ENCODE measurements at places on chromosomes 1 and 21.
A peak's percentile ranks its signal among the peaks of the same experiment; 100 is the strongest.

- no peak for DNase-seq
These were observed 10.2 kb downstream of the RPS6KA1 start for GRCh38 chr1:26539722-26540121.

DNA sequence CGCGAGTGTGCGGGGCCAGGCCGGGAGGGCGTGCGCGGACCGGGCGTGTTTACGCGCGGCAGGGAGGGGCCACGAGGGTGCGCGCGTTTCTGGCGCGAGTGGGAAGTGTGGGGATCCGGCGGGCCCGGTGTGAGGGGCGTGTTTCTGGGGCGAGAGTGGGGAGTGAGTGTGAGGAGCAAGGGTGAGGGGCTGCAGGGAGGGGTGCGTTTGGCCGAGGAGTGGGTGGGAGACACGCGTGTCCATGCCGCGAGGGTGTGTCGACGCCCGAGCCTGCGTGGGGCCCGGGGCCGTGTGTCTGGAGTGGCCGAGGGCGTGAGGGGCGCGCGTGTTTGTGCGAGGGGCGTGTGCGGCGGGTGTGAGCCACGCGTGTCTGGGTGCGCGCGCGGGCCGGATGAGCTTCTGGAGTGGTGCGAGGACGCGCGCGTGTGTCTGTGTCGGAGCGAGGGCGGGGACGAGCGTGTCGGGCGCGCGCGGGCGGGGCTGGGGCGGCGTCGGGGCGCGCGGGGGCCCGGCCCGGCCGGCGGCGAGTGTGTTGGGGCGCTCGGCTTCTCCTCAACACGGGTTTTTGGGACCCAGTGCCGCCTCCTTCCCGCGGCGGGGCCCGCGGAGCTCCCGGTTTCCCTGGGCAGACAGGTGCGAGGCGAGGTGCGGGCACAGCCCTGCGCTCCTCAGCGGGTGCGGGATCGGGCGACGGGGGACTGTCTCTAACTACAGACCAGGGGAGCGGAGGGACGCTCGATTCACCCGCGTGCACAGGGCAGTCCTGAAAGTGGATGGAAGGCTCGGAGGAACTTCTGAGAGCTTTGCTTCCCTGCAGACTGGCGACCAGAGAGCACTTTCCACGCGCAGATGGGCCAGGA, 65.8 kb upstream of the VAMP3 start:
- no peak for DNase-seq

DNA sequence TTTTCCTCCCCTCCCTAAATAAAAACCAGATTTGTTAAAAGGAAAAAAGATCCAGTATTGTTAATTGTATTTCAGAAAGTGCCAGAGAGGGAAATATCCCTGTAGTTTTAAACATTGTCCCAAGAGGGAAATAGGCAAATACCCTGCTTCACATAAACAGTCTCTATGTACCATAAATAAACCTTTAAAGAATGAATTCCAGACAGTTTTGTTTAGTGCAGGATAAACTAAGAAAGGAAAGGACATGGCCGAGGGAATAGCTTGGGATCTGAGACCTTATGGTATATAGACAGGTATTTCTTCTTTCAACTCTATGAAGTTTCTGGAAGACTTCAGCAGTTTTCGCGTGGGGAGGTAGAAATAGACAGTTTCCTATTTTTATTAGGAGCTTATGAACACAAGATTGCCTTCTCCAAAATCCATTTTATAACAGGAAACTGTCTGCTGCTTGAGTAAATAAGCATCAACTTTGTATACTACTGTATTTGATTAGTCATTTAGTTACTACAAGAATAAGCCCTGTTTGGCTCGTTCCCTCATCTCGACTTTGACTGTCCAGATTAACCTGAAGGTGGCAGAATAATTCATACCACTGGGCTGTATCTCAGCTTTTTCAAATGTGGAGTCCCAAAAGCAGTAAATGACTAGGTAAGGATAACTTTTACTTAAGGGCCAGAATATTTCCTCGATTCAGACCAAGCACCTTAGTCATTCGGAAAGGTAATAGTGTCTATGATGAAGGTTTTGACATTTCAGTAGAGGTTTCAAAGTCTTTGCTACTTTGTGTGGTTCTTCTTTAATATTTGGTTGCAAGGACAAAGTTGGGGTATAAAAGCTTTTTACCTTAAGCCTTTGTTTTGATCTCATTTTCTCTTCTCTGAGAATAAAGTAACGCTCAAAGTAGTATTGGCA, 177.5 kb downstream of the VPS13D start:
- DNase-seq = no peak

DNA sequence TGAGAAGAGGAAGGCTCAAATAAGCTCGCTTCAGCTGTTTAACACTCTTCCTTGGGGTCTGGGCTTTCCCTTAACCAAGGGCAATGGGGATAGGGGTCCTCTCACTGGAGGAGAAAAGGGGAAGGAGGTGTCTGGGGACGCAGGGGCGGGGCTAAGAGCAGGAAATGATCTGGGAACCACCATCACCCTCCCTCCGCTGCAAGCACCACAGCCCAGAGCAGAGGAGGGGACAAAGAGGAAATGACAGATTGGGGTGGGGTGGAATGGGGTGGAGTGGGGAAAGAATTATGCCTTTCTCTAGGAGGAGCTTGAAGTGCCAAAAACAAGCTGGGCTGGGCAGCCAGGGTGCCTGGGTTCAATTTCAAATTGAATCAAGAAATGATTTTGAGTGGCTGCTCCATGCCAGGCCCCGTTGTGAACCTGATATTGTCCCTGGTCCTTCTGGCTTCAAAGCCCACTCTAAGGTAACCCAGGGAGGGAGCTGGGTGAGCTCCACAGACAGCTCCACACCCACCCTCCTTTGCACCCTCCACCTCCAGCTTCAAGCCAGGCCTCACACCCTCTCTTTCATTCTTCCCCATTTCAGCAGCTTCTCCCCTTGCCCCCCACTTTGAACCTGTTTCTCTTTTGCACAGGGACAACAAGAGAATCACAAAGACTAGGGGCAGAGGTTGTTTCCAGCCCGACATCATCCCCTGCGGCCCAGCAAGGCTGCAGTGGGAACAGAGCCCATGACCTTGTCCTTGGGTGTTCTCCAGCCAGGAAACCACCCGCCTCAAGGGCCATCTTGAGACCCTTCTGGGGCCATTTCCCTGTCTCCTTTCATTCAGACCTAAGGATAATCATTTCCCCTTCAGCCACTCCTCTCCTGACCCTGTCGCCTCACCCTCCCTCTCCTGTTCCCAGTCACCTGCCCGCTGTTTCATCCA, 1.1 kb downstream of the ARHGAP30 start:
- DNase-seq = no peak

DNA sequence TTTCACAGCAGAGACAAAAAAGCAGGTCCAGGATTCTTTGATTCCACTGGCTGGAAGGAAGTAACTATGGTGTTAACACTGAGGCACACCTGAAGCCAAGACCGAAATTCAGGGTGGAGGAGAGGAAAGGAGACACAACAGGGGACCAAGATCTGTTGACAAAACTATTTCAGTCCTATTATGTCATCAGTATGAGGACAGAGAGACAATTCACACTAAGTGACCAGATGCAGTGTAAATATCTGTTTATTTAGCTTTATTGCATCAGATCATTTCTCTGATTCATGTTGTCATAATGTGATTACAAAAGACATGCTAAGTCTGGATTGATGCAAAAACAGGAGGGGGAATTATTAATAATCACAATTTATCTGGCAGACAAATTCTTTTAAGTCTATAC, 118.8 kb downstream of the SIPA1L2 start:
- DNase-seq = no peak

GRCh38 chr1:175303201-175303707, 110.7 kb upstream of the KIAA0040 start:
- DNase-seq = no peak

- peak; percentile 43 for DNase-seq
These were observed 6.0 kb downstream of the FCRLB start for GRCh38 chr1:161727256-161727924.

GRCh38 chr1:17914987-17915386, 159.9 kb downstream of the ACTL8 start:
- DNase-seq = no peak

DNA sequence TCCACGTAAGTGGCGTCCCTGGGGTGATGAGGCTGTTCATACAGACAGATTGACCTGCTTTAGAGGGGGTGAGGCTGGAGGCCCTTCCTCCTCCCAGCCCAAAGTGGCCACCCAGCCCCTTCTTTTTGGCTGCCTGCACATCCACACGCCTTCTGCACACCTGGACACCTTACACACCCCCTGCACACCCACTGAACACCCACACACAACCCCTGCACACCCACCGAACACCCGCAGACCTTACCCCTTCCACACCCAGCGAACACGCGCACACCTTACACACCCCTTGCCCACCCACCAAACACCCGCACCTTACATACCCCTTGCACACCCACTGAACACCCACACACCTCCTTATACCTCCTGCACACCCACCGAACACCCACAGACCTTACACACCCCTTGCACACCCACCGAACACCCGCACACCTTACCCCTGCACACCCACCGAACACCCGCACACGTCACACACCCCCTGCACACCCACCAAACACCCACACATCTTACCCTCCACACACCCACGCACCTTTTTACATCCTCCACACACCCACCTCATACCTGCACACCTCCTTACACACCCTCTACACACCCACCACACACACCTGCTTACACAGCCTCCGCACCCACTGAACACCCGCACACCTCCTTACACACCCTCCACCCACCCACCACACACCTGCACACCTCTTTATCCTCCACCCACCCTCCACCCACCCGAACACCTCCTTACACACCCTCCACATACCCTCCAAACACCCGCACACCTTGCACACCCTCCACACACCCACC, 37.7 kb downstream of the COQ8A start:
- no peak for DNase-seq

GRCh38 chr1:83583351-83584014, 415.4 kb downstream of the TTLL7 start:
- no peak for DNase-seq

DNA sequence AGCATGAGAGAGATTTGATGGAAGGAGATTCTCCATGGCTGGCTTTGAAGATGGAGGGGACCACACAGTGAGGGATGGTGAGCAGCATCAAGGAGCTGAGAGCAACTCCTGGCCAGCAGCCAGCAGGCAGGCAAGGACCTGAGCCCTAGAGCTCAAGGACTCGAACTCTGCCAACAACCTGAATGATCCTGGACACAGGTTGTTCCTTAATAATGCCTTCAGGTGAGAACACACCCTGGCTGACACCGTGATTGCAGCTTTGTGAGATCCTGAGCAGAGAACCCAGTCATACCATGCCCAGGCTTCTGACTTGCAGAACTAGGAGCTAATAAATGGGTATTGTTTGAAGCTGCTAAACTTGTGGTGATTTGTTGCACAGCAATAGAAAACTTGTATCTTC, 183.1 kb downstream of the LMX1A start:
- DNase-seq = no peak

GRCh38 chr1:150477320-150477719, 9.9 kb upstream of the TARS2 start:
- DNase-seq = no peak

DNA sequence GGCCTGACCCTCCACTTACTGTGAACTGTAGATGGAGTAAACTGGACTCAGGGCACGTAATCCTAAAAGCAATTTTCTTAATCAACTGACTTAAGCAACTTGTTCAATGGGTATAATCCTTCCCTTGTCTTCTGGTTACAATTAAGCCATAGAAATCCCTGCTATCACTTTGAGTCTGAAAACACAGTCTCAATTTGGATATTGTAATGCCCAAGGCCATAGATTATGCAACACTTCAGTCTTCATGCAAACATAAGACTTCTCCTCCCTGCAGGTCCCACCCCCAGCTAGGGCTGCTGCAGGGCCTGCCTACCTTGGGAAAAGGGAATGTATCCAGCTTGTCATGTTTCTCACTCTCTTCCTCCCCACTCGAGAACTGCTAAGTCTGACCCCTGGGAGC, 6.2 kb upstream of the SLC5A9 start:
- no peak for DNase-seq

DNA sequence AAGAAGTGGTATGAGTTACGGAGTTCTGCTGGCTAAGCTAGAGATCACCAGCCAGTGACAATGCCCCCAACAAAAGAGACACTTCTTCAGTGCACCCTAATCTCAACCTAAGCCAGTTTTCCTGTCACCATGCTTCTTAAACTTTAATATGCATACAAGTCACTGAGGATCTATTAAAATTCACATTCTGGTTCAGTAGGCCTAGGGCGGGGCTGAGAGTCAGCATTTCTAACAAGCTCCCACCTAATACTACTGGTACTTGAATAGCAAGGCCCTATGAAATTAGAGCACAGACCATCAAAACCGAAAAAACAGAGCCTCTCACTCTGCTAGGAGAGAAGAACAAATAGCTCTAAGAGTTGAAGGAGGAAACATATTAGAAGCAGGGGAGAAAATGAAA, 7.9 kb downstream of the PSMB4 start:
- DNase-seq = no peak

GRCh38 chr1:213931836-213932235, 55.9 kb upstream of the PROX1 start:
- DNase-seq = no peak

- no peak for DNase-seq
These were observed 1.7 kb downstream of the ETS2 start for GRCh38 chr21:38807441-38807871.

- no peak for DNase-seq
These were observed 250.8 kb downstream of the KCNJ6 start for GRCh38 chr21:37665230-37666024.

GRCh38 chr1:2391041-2391930, at the start of the genes MORN1 and RER1:
TSS of gene MORN1 (minus strand) at chr1:2391554. CDS start at chr1:2391533, 21 bp downstream.
TSS of gene RER1 (plus strand) at chr1:2391841. CDS start at chr1:2395791, 3,950 bp downstream.
- DNase-seq = peak; percentile 98

GRCh38 chr1:236718328-236718727, 32.0 kb downstream of the ACTN2 start:
- no peak for DNase-seq

- DNase-seq = no peak
These were observed 404.9 kb downstream of the LTN1 start for GRCh38 chr21:28587748-28588147.

DNA sequence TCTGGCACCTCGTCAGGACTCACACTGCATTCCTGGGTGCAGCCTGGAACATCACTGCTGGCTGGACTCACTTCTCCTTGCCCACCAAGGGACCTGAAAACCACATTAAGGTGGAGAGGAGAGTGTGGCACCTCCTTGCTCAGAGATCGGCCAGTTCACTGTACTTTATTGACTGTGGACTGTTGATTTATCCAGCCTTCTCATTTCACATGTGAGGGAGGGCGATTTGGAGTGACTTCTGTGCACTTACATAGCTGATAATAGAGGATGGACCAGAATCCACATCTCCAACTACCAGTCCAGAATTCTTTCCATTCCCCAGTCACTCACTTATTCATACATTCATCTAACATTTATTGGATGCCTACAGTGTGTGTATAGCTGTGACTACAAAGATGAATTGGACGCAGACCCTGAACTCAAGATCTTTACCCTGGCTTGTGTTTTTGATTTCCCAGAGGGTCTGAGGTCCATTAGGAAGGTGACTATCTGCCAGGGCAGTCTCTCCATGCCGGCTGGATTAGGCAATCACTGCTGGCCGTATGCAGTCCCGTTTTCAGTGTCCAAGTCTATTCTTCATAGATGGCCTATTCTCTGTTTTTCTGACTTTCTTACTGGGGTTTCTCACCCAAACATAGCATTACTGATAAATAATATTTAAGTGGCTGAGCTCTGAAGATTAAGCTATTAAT, 233.5 kb upstream of the SGIP1 start:
- no peak for DNase-seq

GRCh38 chr1:211632808-211633523, 42.5 kb downstream of the NEK2 start:
- no peak for DNase-seq

- DNase-seq = no peak
These were observed 292.7 kb downstream of the PRDM2 start for GRCh38 chr1:13992489-13993285.

GRCh38 chr1:203558064-203558760, 64.3 kb downstream of the OPTC start:
- no peak for DNase-seq

Data from nucleus accumbens (tissue), 56 donors.